ENCODE measurements at places on chromosomes 3 and 15.

DNA sequence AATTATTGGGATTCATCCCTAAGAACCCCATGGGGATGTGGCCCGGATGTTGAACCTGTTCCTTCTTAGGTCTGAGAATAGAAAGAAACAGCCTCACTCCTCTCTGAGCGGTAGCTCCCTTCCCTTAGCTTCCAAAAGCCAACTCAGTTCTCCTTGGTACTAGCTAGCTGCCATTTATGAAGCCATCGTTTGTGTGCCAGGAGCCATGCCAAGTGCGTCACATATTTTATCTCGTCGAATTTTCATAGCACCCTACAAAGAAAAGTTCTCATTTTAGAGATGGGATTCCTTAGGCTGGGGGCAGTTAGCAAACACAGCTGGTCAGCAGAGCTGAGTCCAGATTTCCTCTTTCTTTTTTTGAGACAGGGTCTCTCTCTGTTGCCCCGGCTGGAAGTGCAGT is 45.4 kb upstream of the GLCE start:
- no peak for DNase-seq

- no peak for DNase-seq
Measured at GRCh38 chr3:64385277-64385676, 160.0 kb upstream of the PRICKLE2 start.

DNA sequence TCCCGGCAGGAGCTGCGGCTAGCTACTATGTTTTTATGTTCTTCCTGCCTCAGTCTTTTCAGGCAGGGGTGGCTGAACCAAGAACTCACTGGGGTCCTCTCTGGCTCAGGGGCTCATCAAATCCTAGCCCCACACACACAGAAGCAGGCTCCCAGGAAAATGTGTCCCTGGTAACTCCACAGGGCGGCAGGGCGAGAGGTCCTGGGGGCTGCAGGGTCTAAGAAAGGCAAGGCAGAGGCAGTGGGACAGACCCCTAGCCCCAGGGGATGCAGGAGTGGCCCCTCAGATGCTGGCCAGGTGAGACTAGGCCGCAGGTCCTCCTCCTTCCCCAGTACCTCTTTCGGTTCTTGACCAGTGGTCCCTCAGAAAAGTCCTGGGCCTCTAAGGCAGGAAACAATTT is 48.9 kb downstream of the PTH1R start:
- DNase-seq, result no peak

DNA sequence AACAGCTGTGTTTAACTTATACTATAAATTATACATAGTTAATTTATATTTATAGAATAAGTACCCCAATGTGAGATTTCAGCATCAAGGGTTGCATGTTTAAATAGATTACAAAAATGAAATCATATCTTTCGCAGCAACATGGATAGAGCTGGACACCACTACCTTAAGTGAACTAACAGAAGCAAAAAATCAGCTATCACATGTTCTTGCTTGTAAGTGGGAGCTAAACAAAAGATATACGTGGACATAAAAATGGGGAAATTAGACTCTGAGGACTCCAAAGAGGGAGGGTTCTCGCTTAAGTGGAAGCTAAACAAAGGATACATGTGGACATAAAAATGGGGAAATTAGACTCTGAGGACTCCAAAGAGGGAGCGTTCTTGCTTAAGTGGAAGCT is 626.5 kb upstream of the DPPA4 start:
- no peak for DNase-seq

- no peak for DNase-seq
Measured at GRCh38 chr15:78127882-78128281, 3.4 kb downstream of the CIB2 start.
